B cell (primary cell): ENCODE measurements at places on chromosomes 5 and 9.

GRCh38 chr9:134526584-134527477, 114.8 kb upstream of the COL5A1 start:
- DNase-seq, result no peak

GRCh38 chr9:37430841-37431597, 8.5 kb downstream of the GRHPR start:
- no peak for DNase-seq

DNA sequence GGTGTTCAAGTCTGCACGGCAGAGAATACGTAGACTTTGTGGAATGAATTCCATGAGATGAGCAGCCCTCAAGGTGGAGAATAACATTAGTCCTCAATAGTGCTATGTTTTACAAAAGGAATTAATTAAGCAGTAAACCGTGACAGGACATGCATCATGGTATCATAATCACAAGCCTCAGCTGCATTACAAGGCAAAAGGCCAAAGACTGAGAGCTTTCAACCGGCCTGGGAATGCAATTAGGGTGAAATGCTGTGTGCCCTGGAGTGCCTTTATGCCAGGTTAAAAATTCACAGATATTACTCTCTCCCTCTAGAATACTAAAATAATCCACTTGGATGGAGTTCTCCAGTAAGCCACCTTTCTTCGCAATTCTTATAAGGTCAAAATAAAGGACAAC, 270.6 kb downstream of the MLLT3 start:
- DNase-seq, result no peak

GRCh38 chr5:89769975-89770374, 639.6 kb downstream of the CETN3 start:
- no peak for DNase-seq

- DNase-seq, result no peak
These were observed 97.1 kb upstream of the TAF11L2 start for GRCh38 chr5:17400724-17401469.

DNA sequence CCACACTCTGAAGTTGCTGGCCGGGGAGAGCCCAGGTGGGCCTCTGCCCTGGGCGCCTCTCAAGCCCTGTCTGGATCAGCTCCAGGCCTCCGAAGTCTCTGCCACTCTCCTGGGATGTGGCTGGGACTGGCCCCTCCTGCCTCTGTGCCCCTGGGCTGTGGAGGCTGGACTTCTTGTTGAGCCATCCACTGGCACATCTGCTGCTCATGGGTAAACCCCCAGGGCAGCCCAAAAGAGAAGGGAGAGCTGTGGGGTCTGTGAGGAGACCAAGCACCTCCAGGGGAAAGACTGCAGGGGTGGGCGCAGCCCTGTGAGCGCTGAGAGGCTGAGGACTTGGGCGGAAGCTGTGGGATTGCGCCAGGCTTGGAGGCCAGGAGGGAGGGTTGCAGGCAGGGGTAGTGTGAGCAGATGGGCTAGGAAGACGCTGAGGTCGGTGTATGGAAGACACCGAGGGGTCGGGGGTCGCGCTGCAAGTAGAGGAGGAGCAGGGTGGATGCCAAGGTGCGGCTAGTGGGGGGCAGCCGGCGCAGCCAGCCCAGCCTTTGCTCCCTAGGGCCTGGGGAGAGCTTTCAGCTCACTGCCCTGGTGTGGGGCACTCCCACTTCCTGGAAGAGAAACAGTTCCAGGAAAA, 118.1 kb downstream of the WNK2 start:
- DNase-seq, result no peak

GRCh38 chr5:104186100-104186499, 623.5 kb upstream of the NUDT12 start:
- peak; percentile 28 for DNase-seq
